ENCODE measurements at places on chromosomes 6 and 20.

DNA sequence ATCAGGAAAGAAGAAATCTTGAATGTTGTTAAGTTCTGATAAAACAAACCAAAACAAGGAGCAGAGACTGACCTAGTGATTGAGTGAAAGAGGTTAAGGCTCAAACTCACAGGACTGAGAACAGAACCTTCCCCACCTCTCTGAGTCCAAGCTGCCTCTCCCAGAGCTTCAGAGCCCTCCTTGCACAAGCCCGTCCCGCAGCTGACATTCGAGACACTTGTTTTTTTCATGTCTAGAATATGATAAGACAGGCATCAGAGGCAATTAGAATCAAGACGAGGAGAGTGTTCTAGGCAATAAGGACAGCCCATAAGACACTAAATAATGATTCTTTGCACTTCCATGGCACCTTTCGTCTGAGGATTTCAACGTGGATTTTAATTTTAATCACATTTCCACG lies 140.6 kb downstream of the PXDC1 start:
- H3K4me1 ChIP-seq = peaks cover 24% of the 10 kb centered on the region
- H3K36me3 ChIP-seq = no peaks in the 10 kb centered on the region
- no peaks in the 10 kb centered on the region for H3K27me3 ChIP-seq
- H3K27ac ChIP-seq = peak overlapping the region; percentile 4

DNA sequence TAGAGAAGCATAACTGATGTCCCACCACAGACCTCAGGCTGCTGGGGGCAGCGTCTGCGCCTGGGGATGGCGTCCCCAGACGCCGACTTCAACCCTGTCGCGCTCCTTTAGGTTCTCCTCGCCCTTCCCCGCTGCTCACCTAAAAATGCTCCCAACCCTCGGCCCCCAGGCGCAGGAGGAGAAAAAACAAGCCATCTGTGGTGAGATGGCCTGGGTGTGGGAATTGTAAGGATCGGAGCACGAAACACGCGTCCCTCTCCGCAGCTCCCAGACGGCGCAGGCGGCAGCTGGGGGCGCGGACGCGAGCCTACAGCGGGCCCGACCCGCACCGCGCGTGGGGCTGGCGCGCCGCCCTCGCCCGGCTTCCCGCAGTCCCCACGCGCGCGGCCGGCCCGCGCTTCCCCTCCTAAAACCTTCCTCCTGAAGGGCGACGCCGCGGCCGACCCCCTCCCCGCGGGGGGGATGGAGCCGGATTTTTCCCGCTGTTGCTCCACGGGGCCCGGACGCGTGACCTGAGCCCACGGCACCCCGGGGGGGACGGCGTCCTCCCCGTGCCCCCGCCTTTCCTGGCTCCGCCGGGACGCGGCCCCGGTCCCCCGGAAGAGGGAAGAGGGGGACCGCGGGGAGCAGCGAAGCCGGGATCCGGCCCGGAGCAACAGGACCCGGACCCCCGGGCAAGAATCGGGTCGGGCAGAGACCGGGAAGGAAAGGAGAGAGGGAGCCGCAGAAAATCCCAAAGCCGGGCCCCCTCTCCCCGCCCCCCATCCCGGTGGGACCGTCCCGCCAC lies 611 bp downstream of the EPB41L2 start:
- H3K4me3 ChIP-seq = peak overlapping the region; percentile 81
- H3K27me3 ChIP-seq = no peaks in the 10 kb centered on the region
- H3K27ac ChIP-seq = peak overlapping the region; percentile 73
- no peaks in the 10 kb centered on the region for H3K36me3 ChIP-seq
- DNase-seq = no peak
- H3K4me1 ChIP-seq = peaks cover 34% of the 10 kb centered on the region

- no peak overlapping the region for H3K4me3 ChIP-seq
- no peak for DNase-seq
- H3K27me3 ChIP-seq = no peaks in the 10 kb centered on the region
- H3K4me1 ChIP-seq = peaks cover 94% of the 10 kb centered on the region
- no peaks in the 10 kb centered on the region for H3K36me3 ChIP-seq
These were observed 193.6 kb downstream of the JARID2 start for GRCh38 chr6:15439410-15440025.

DNA sequence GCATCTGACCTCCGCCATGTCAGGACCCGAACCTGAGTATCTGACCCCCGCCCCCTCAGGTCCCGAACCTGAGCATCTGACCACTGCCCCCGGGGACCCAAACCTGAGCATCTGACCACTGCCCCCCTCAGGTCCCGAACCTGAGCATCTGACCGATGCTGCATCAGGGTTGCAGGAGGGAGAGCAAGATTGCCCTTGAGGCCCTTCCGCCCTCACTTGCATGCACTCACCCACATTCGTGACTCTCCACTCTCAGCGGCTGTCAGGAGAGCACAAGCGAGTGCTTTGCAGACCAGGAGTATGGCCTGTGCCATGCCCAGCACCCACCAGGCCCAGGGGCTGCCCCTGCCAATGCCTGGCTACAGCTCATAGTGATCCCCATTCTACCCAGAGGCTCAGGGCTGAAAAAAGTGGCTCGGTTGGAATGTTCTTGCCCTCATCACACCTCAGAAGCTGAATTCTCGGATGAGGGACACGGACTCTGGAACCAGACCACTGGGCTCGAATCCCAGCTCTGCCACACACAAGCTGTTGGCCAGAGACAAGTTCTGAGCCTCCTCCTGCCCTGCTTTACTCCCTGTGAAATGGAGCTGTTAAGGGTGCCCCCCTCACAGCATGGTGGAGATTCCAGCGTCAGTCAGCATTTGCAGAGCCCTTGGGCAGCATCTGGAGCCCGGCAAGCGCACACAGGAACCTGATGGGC lies 82.1 kb downstream of the DLL1 start:
- no peaks in the 10 kb centered on the region for H3K36me3 ChIP-seq
- peaks cover 10% of the 10 kb centered on the region for H3K4me1 ChIP-seq
- H3K4me3 ChIP-seq = no peak overlapping the region
- no peaks in the 10 kb centered on the region for H3K27me3 ChIP-seq
- DNase-seq = no peak
- H3K27ac ChIP-seq = no peak overlapping the region

- H3K4me1 ChIP-seq = peaks cover 26% of the 10 kb centered on the region
- no peaks in the 10 kb centered on the region for H3K27me3 ChIP-seq
- H3K36me3 ChIP-seq = no peaks in the 10 kb centered on the region
- no peak for DNase-seq
These were observed 6.0 kb upstream of the MRAP2 start for GRCh38 chr6:84027340-84028181.

GRCh38 chr20:32493356-32493755 lies 91.8 kb downstream of the NOL4L start:
- no peak overlapping the region for H3K4me3 ChIP-seq
- H3K4me1 ChIP-seq = no peaks in the 10 kb centered on the region
- no peak overlapping the region for H3K27ac ChIP-seq
- DNase-seq = no peak

All from esophagus squamous epithelium (tissue), 5 donors.